ELR (cell line): ENCODE measurements at places on chromosomes 4 and X.
A peak's percentile ranks its signal among the peaks of the same experiment; 100 is the strongest.

DNA sequence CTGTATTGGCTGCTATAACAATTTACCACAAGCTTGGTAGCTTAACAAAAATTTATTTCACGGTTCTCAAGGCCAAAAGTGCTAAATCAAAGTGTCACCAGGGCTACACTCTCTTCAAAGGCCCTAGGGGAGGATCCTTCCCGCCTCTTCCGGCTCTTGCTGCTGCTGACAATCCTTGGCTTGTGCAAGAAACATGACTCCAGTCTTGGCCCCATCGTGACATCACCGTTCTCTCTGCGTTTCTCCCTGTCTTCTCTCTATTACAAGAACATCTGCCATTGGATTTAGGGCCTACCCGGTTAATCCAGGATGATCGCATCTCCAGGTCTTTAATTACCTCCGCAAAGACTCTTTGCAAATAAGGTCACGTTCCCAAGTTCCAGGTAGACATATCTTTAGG is 10.4 kb upstream of the CLCN4 start:
- DNase-seq: no peak

DNA sequence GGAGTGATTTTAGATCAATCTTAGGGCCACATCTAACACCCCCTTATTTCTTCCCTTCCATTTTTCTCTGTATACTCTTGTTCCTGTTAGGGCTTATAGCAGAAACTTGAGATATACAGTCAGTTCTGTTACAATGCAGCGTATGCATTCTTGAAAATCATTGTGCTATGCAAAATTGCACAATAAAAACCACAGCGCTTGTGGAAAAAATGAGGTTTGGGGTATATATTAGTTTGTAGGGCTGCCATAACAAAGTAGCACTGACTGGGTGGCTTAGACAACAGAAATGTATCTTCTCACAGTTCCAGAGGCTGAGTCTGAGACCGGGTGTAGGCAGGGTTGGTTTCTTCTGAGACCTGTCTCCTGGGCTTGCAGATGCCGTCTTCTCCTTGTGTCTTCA is 59.0 kb downstream of the WWC2 start:
- peak; percentile 19 for DNase-seq

DNA sequence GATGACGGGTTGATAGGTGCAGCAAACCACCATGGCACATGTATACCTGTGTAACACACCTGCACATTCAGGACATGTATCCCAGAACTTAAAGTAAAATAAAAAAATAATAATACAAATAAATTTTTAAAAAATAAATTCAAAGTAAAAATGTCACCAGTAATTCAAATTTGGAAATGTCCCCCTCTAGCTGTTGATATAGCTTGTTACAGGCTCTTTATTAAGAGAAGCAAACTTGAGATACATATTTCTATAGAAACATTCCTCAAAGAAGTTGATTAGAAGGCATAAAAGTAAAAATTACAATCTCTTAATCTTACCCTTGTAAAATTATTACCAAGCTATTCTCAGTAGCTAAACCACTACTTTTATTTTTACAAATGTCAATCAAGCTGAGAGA is 1397.0 kb downstream of the FAM133A start:
- no peak for DNase-seq

- DNase-seq: no peak
Measured at GRCh38 chrX:1002611-1003010, 209.8 kb downstream of the CRLF2 start.

- no peak for DNase-seq
Measured at GRCh38 chrX:71990518-71990917, 79.9 kb downstream of the NHSL2 start.

- DNase-seq: no peak
Measured at GRCh38 chr4:126993351-126993750, 639.4 kb upstream of the INTU start.

- DNase-seq: no peak
Measured at GRCh38 chr4:7655511-7656243, 220.9 kb upstream of the PSAPL1 start.

GRCh38 chr4:102511830-102512605 is 10.9 kb downstream of the NFKB1 start:
- DNase-seq: no peak

DNA sequence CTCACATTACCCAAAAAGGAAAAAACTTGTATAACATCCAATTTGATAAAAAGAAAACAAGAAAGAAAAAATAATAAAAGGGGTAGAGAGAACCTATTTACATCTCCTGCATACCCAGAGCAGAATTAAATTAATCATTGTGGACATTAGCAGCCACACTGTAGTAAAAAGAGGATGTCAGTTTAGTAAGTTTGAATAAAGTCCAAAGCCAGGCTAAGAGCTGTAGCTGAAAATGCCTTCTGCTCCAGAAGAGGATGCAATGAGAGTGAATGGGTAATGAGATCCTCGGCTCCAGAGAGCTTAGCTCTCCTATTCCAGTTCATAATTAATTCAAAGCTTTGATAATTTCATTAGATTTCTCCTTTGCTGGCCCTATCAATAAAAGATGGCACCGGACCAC is 78.2 kb downstream of the SLC10A7 start:
- DNase-seq: no peak

DNA sequence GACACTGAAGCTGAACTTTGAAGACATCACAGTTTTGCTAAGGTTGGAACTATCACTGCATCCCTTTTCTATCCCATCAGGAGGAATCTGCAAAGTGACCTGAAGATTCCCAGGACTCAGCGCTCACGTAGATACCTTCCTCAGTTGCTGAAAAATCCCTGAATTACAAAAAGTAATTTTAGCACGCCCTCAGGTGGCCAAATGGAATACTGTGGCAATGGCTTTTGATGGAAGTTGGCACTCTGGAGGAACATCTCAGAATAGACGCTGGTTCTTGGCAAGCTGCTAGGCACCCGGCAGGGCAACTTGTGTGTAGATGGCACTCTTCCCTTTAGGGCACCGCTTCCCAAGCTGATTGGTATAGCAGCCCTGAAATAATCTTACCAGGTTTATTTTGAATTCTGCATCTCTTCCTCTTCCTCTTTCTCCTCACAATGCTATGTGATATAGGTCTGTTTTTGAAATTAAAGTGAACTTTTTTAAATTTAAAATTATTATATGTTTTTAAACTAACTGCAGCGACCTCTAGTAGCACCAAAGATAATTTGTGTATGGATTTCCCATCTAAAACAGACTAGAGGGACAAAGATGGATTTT is 16.3 kb upstream of the ESX1 start:
- DNase-seq: peak; percentile 63

DNA sequence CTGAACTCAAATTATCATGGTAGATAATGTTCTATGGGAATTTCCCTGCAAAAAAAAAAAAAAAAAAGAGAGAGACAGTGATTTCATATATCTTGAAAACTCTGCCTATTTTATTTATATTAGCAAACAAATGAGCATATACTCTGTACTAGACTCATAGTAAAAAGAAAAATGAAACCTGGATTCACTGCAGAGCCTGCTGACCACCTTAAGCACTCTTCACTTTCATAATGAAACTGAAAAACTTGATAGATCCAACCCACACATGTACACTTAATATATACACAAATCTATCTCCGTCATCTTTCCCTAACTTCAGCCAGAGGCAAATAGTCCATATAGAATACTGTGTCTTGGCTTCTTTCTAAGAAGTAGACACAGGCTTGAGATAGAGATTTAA is 226.1 kb upstream of the KCNIP4 start:
- no peak for DNase-seq

GRCh38 chrX:150873616-150874015 is 24.9 kb downstream of the CD99L2 start:
- peak; percentile 27 for DNase-seq

GRCh38 chr4:38133711-38134480 is 173.7 kb downstream of the PTTG2 start:
- DNase-seq: no peak

DNA sequence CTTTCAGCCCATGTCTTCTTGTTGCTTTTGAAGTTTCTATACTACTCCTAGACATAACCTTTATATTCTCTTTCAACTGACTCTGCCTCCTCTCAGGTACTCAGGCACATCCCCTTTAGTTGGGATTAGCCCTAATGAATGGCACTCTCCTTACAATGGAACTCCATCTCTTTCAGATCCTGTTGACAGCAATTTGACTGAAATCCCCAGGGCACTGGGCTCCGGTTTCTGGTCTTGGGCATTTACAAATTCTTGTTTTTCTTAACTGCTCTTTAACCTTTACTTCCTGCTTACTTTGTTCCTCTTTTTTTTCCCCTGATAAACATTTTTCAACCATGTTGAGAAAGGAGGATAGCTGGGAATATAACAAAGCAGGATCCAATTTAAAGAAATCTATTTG is 68.9 kb downstream of the ENOX2 start:
- DNase-seq: no peak

DNA sequence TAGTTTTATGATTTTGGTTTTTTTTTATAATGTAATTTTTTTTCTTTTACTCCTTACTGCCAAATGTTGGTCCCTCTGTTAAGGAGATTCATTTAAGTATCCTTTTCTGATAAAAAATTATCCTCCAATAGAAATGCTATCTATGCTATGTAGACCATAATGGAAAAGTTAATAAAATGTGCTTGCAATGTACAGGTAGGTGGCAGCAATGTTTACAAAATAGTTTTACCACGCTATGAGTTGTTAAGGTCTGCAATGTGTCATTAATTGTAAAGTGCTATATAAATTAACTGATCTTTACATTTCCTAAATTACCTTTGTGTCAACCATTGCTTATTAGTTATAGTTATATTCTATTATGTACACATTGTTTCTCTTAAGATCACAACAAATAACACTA is 3.8 kb upstream of the CENPC start:
- DNase-seq: peak; percentile 51

DNA sequence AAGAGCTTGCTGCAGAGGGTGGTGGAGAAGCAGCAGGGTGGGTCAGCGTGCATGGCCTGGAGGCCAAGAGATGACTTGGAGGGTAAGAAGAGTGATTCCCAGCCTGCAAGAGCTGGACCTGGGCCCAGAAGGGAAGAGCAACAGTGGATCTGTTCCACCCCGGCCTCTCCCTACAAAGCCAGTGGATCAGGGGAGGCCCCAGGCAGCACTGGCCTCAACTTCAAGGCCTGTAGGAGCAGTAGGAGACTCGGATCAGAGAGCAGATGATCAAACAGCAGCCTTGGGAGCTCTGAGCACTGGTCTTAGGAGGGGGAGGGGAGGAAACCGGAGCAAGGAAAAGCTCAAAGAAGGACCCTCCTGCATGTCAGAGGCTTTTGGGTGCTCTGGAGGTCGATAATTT is 7.6 kb downstream of the L1CAM start:
- DNase-seq: no peak

- DNase-seq: no peak
Measured at GRCh38 chr4:13599159-13599558, 28.4 kb downstream of the BOD1L1 start.

- DNase-seq: peak; percentile 53
Measured at GRCh38 chr4:104524591-104524990, 29.9 kb upstream of the CXXC4 start.

DNA sequence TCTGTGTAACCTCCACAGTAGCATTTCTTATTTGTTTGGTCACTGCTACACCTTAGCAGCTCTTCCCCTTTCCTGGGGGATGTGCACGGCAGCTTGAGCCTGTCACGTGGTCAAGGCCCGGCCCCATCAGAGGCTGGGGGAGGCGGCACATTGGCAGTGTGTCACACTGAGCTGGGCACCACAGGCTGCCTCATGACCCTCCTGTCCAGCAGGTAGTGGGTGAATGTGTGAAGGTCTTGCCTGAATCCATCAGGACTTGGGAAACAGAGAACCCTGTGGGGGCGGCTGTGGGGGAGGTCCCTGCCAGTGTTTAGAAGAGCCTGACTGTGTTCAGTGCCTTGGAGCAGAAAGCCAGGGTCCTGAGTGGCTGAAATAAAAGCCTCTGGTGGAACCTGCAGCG is 33.2 kb downstream of the WFS1 start:
- DNase-seq: no peak

DNA sequence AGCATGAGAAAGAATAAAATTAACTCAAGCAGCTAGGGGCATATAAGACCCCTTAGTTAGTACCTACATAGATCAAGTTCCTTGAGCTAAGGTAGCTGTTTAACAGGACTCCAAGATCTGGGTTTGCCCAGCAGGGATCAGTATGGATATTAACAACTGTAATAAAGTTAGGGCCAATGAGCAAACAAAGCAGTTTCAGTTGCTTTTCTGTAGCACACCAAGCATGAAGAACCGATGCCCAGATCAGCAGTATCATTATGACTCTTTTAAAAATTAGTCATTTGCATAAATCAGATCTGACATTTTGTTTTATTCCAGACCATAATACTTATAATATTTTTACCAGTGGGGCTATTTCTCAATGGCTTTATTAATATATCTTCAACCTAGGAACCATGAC is 80.9 kb downstream of the C4orf33 start:
- DNase-seq: no peak

DNA sequence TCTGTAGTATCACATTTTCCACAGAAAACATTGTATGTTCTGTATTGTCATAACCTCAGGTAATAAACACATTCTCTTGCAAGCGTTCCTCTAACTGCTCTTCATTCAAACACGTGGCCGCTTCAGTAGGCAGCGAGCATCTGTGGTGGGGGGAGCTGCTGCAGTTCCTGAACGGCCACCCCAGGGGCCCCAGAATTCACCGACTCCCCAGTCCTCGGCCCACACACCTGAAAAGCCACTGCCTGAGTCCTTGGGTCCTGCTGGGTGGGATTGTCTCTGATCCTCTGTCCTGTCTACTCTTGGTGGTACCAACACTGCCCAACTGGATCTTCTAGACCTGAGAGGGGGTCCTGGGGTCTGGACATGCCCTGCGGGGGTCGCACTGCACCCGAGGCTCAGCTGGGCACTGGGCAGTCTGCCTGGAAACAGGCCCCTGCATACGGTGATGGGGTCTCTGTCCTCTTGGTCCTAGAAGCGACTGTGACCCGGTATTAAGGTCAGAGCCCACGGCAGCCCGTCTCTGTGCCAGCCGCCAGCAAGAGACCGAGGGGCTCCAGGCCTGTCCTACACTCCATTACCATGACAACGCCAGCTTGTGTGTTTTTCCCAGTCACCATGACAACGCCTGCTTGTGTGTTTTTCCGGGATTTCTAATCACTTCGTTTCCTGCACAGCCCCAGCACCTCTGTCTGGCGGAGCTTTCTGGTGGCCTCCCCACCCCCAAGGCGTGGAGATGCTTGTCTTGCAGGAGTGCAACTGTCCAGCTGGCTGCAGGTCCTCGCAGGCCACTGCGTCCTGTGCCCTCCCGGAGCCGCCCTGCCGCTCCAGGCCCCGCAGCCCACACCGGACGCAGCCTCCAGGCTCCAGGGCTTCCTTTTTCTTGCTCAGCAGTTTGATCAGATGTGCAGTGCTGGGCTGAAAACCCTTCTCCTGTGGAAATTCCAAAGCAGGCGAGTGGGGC is 16.0 kb downstream of the CTBP1 start:
- DNase-seq: no peak

- DNase-seq: no peak
Measured at GRCh38 chr4:7016512-7016911, 26.7 kb upstream of the TADA2B start.

- no peak for DNase-seq
Measured at GRCh38 chr4:46219872-46220271, 96.0 kb upstream of the GABRG1 start.

DNA sequence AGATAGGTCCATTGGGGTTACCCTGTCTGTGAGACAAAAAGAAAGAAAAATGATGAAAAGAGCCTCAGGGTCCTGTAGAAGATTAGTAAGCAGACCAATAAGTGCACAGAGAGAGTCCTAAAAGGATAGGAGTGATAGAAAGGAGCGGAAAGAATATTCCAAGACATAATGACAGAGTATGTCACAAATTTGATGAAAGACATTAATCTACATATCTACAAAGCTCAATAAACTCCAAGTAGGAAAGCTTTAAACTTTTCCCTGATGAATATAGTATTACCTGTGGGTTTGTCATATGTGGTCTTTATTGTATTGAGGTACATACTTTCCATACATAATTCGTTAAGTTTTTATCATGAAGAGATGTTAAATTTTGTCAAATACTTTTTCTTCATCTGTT is 73.7 kb downstream of the MTMR8 start:
- no peak for DNase-seq

- DNase-seq: peak; percentile 70
Measured at GRCh38 chr4:121656269-121656641, 40.5 kb downstream of the ANXA5 start.
